ENCODE measurements at places on chromosomes 2 and 18.

DNA sequence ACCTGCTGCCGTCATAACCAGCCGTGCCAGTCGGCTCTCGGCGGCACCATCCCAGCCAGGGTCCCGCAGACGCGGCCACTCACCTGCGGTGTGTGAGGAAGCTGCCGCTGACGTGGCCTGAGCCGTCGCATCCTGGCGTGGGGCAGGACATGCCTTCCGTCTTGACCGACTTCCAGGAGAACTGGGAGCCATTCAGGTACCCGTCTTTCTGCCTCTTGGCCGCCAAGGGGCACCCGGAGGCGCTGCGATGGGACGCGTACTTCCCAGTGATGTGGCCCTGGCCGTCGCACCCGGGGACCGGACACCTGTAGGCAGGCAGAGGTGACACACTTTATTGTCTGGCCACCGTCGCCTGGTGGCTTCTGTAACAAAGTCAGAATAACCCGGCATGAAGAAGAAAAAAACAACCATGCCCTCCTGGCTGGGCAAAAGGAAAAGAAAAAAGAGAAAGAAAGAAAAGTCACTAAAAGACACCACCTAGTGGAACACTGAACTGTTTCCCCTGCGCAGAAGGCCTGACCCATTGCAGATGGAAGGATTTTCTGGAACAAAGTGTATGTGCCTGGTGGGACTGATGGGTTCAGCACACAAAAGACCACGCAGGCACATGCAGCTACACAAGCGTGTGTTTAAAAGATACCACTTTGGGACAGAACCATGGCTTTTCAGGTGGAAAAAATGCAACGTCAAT, 94.9 kb upstream of the PXDN start:
- DNase-seq, result no peak

DNA sequence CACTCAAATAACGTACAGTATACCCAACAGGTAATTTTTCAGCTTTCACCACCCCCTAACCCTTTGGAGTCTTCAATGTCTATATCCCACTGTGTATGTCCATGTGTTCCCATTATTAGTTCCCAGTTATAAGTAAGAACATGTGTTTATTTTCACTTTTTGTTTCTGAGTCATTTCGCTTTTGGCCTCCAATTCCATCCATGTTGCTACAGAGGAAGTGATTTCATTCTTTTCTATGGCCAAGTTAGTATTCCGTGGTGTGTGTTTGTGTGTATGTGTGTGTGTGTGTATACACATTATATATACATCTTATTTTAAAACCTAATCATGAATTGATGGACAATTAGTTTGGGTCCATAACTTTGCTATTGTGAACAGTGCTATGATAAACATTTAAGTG, 464.4 kb downstream of the CMPK2 start:
- DNase-seq, result no peak

GRCh38 chr2:52501715-52502475, 1265.7 kb upstream of the CHAC2 start:
- DNase-seq, result no peak

DNA sequence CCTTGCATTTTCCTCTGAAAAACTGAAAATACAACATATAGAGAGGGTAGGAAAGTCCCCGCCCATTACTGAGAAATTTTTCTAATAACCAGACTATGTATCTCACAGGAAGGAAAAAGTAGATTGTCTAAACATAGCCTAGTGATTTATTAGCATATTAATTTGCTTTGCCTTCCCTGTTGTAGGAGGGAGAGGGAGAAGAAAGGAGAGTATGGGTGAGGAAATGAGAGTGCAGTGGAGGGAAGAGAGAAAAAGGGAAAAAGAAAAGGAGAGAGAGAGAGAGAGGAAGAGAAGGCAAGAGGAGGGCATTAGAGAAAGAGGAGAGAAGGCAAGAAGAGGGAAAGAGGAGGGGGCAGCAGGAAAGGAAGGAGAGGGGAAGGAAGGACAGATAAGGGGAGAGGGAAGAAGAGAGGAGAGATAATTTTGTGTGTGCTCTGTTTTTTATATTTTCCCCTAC, 3.6 kb upstream of the KYNU start:
- no peak for DNase-seq

DNA sequence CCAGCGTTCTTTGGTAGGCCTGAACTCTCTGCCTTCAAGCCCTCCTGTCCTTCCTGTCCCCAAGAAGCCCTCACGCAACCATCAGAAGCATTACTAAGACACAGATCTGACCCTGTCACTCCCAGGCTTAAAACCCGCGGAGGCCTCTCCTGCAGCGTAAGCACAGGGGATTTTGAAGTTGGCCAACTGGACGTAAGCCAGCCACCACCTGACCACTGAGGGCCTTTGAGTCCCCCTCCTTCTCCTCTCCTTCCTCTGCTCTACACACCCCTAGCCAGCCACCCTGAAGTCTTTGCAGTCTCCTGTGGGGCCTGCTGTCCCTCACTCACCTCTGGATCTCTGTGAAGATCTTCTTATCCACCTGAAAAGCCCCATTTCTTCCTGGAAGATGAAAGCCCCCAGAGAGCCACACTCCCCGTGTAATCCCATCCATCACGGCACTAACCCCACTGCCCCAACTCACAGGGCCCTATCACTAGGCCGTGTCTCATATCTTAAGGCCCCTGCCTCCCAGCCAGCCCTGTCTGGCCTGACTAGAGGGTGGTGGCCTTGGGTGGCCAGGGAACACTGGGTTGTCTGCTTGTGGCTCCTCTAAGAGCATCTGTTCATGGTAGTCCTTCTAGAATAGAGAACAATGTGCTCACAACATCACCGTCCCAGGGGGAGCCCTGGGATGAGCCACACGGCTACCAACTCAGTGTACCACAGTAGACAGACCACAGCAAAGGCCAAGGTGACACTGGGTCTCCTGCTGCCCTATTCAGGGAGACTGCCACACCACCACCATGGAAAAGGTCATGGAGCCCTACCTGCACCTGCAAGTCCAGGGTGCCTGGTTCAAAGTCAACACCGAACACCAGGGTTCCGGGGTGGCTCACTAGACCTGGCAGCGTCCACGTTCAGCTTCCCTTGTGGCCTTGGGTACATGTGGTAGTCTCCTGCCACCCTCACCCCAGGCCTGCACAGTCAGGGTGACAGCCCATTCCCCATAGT, 191.6 kb downstream of the ZBTB7C start:
- no peak for DNase-seq

- peak; percentile 50 for DNase-seq
These were observed 135.6 kb upstream of the ZNF236 start for GRCh38 chr18:76686737-76687231.

DNA sequence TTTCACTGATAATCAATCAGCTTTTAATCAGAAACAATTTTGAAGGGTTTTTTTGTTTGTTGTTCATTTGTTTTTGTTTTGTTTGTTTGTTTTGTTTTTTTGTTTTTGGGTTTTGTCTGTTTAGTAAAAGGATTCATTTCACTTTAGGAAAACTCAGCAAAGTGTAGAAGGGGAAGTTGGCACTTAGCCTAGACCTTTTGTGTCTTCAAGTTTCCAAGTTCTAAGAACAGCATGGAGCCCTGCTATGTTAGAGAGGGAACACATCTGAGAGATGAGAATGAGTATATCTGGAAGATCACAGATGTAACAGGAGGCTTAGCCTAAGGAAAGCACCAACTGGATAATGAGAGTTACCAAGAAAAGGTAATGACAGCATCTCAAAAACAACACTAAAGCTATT, 501.5 kb downstream of the ERBB4 start:
- DNase-seq, result no peak

DNA sequence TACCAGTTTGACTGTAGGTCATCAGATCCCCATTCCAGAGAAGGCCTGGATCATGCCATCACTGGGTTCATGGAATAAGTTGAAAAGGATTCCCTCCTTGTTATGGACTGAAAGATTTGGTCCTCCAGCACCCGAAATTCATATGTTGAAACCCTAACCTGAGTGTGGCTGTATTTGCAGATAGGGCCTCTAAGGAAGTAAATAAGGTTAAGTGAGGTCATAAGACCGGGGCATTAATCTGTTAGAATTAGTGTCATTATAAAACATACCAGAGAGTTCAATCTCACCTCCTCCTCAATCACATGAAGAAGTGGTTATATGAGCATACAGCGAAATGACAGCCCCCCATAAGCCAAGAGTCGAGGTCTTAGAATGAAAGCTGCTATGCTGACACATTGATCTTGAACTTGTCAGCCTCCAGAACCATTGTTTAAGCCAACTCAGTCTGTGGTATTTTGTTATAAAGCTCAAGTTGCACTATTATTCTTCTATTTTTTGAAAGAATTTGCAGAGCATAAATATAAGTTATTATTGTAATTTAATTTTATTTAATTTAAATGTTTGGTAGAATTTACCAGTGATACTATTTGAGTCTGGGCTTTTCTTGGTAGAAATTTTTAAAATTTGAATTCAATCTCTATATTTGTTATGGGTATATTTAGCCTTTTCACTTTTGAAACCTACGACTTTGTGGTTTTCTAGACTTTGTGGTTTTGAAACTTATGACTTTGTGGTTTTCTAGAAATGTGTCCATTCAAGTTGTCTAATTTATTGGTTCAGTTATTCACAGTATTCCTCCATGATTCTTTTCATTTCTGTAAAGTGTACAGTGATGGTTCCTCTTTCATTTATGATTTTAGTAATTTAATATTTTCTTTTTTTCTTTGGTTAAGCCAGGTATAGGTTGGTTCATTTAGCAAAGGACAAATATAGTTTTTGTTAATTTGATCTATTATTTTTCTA, 1206.7 kb upstream of the CDH2 start:
- no peak for DNase-seq

DNA sequence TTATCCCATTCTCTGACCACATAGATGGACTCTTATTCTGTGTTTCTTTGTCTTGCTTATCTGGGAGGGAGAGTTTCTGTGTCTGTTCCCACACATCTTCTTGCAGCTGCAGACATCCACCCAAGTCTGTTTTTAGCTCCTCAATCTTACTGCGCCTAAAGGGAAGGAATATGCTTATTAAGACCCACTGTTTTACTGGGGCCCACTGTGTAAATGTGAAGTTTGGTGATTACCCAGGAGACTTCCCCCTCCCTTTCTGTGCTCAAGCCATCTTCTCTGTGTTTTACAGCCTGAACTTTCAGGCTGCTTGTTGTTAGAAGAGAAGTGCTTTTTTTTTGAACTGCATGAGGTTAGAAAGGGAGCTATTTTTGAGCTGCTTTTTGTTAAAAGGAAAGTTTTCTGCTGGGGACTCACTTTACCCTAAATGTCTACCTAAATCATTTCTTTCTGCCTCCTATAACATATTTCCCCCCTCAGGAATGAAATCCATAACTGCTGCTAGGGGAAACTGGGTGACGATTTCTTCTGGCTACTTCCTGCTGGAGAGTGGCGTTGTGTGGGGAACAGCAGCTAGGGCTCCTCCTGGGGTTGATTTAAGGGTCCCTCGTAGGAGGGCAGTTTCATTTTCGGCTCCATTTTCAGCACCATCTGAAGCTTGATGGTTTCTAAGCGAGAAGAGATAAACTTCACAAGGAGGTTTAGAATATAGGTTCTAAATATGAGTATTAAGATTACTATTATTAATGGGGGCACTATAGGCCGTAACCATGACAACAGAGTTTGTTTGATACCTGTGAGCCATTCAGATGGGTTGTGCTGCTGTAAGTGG, 39.5 kb upstream of the GMCL1 start:
- no peak for DNase-seq

DNA sequence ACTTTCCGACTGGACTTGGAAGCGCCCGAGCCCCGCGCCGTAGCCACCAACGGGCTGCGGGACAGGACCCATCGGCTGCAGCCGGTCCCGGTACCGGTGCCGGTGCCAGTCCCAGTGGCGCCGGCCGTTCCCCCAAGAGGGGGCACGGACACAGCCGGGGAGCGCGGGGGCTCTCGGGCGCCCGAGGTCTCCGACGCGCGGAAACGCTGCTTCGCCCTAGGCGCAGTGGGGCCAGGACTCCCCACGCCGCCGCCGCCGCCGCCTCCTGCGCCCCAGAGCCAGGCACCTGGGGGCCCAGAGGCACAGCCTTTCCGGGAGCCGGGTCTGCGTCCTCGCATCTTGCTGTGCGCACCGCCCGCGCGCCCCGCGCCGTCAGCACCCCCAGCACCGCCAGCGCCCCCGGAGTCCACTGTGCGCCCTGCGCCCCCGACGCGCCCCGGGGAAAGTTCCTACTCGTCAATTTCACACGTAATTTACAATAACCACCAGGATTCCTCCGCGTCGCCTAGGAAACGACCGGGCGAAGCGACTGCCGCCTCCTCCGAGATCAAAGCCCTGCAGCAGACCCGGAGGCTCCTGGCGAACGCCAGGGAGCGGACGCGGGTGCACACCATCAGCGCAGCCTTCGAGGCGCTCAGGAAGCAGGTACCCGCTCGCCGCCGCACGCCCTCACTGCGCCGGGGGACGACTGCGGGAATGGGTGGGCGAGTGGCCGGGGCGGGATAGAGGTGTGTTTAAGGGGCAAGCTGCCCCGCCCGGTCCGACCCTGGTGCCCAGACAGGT, 713 bp downstream of the ATOH8 start:
- no peak for DNase-seq

DNA sequence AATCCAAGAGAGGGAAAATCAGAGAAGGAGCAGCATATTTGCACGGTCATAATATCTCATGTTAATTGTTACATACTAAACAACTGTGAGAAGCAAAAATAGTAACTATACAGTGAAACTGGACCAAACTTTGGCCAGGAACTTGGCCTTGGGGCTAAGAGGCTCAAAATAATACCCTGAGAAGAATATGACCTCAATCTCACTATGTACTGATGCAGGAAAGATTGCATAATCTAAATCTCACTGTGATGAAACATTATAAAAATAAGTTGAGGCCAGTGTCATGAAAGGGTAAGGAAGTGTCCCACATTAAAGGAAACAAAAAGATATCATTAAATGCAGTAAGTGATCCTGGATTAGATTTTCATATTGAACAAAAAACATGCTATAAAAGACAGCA, 36.5 kb downstream of the ZRANB3 start:
- DNase-seq, result no peak

GRCh38 chr2:84278386-84278785, 180.7 kb downstream of the SUCLG1 start:
- no peak for DNase-seq

Measured in hematopoietic multipotent progenitor cell treated with erythropoietin and hydrocortisone succinate and interleukin-3 and kit ligand, for 8 days (in vitro differentiated cells).